ENCODE measurements at places on chromosomes 3 and 15.

DNA sequence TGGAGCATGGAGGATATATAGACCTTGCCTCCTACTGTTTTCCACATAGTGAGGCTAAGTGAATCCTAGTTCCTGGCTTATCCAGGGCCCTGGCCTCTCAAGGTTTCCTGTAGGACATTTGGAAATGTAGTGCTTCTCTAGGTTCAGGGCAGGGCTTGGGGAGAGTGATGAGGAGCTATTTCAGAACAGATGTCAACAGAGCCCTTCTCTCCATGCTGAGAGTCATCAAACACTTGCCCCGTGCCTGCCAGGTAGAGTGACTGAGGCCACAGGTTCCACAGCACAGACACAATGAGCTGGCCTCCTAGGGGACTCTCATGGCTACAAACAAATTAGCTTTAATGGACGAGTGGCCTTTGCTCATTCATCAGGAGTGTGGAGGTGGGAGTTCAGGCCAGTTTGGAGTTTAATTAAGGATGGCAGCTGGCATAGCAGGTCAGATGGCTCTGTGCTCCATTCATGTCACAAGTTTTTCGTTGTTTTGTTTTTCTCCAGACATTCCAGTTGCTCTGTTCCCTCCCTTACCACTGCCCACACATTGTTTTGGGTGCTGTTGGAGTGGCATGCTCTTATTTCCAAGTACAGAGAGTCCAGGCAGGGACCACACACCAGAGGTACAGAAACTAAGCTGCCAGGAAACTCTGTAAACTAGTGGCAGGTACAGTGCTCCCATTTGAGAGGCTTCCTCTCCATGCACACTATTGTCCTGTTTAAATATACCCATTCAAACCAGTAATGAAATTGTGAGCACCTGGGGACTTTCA is 189.8 kb downstream of the RYR3 start:
- DNase-seq, result no peak

DNA sequence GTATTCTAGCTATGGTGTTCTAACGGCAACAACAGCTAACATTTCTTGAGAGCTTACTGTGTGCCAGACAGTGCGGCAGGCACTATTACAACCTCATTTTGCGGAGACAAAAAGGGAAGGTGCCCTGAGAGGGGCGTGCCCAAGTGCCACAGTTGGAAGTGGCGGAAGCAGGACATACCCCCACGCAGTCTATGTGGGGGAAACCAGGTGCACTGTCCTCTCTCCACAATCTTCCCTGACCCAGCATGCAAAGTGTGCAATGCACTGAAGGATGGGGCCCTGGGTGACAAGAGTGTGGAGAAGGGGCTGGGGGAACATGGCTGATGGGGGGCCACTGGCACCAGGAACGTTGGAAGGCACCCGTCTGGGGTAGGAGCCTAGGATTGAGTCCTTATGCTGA is 8.6 kb downstream of the ANP32A start:
- no peak for DNase-seq

DNA sequence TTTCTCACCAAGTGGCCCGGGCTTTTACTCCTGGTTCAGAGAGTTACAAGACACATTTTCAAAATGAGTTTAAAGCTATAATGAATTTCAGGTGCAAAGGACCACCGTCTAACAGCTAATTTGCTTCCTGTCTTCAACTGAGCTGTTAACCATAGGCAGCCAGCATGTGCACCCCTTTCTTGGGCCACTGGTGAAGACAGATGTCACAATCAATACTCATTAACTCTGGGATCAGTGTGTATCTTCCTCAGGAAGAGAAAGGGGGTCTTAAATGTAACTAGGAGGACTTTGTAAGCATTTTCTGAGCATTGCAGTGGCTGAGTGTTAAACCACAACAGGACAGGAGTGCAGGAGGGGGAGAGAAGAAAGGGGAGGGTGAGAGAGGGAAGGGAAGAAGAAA is 750.7 kb upstream of the CFAP20DC start:
- no peak for DNase-seq

DNA sequence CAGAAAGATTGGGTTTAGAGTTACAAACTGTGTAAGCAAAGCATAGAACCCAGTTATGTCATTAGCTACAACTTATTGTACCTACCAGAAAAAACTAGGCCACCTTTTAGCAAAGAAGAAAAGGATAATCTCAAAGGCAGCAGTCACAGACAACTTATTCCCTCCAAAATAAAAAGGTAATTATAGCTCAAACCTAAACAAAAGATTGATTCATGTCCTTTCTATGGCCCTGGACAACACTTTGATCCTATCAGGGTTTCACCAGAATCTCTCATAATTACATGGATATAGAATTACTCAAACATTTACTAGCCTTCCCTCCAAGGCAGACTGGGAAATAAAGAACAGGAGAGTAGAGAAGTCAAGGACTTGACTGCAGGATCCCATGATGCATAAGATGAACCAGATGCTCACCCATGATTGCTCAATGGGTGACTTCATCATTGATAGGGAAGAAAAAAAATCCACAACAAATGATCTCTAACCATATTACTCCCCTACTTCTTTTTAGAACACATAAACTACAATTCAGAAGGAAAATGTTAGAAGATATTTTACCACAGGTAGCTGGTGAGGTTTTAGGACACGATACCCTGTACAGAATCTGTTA is 17.4 kb downstream of the DET1 start:
- DNase-seq, result no peak

DNA sequence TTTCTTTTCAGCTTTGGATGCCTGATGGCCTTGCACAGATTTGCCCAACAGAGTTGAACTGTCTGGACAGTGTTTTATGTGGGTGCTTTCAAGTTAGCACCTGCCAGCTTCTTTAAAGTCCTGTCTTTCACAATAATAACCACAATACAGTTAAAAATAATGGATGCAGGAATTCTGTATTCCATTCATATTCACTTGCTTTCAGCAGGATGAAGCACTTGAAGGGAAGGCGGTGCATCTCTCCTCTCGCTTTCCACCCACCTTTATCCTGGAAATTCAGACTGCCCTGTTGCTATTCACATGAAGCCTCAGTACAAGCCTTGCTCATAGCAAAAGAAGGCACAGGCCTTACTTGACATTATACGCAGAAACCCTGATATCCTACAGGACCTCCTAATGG is 26.5 kb upstream of the GYG1 start:
- DNase-seq, result no peak

DNA sequence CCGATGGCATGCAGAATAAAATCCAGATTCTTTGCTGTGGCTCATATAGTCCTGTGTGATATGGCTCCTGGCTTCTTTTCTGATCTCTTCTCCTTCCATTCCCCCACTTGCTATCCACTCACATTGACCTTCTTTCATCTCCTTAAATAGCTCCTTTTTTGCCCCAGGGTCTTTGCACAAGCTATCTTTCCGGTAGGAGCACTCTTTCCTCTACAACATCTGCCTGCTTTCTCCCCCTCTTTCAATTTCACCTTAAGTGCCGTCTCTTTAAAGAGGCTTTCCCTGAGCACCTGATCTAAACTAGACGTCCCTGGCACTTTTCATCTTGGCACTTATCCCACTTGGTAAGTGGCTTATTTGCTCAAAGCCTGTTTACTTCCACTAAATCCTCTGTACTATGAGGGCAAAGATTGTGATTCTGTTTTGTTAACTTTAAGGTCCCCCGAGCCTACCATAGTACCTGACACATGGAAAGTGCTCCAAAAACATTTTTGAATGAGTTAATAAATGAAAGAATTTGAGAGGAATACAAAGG is 323.3 kb upstream of the TLE3 start:
- DNase-seq, result no peak

DNA sequence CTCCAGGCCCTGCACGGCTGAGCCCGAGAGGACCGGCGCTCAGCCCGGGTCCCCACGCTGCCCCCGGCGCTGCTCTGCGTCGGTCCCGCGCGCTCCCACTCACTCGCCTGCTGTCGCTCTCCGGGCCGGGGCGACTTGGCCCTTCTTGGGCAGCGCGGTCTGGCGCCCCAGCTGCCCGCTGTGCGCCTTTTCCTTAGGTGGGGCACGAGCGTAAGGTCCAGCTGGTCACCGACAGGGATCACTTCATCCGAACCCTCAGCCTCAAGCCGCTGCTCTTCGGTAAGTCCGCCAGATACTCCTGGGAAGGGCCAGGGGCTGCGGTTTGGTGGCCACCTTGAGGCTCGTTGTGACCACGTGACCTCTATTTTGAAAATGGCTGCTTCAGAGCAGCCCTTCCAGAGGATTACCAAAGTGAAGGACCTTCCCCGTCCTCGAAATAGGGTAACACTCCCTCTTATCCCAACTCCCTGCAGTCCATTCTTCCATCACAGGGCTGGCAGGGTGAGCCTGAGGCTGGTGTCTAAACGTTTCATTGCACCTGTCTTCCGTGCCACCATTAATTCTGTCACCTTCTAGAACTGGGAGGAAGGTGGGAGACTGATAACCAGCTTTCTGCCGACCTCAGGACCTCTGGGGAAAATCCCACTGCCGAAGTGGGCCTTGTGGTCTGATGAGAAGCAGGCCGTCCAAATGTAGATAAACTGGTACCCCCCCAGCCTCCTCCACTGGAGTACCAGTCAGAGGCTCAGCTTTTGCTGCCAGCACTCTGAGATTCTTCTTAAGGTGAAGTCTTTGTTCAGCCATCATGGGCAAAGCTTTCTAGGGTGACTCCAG is 812 bp downstream of the P4HTM start:
- no peak for DNase-seq

DNA sequence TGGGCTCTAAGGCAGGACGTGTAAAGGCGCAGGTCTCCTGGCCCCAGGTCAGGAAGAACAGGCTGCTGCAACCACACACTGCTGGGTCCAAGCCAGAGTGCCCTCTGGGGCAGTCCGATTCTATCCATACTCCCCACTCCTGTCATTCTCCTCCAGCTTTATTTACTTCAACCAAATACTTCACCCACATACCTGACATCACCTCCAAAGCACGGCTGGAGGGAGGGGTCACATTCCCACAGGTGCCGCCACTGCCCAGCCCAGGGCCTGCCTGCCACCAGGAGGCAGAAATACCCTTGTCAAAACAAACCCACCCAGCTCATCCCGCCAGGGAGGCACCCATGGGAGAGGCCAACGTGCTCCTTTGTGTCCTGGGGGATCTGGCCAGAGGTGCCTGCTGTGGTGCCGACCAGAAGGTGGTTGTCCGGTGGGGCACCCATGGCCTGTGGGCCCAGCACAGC is 100.4 kb downstream of the DAPK2 start:
- DNase-seq, result no peak

GRCh38 chr15:67724691-67725375 is 100.5 kb upstream of the SKOR1 start:
- no peak for DNase-seq
